Vagina (tissue), 2 donors: ENCODE measurements at places on chromosomes 3 and 15.

- no peak for DNase-seq
Observed at GRCh38 chr3:145518639-145519038, 642.3 kb downstream of the PLOD2 start.

DNA sequence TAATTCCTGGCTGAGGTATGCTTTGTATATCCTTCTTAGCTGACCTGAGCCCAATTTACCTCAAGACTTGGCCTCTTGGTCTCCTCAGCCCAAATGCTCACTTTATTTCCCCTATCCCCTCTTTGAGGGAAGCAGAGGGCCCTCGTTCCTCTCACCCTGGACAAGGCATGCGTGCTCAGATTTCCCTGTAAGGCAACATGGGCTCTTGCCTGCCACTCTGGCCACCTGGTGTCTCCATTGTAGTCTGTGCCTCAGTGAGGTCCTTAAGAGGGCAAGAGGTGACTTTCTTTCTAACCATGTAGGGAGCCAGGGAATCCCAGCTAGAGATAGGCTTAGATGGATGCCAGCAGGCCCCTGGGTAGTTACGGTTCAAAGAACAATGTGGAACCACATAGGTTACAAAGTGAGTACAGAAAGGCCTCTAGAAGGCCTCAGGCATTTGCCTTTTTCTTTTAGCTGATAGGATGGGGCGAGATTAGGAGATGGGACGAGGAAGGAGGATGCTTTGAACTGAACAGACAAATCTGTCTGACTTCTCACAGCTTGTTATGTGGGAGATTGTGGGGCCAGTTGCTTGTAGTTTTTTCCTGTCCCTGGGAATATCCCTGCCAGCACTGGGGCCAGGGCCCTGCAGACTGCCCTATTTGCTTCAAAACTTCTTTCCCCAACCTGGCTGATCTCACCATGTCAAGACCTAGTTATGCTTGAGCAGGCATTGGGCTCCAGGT, 1.1 kb upstream of the INTS14 start:
- DNase-seq, result no peak

- DNase-seq, result no peak
Observed at GRCh38 chr3:193996221-193996620, 139.7 kb upstream of the HES1 start.

DNA sequence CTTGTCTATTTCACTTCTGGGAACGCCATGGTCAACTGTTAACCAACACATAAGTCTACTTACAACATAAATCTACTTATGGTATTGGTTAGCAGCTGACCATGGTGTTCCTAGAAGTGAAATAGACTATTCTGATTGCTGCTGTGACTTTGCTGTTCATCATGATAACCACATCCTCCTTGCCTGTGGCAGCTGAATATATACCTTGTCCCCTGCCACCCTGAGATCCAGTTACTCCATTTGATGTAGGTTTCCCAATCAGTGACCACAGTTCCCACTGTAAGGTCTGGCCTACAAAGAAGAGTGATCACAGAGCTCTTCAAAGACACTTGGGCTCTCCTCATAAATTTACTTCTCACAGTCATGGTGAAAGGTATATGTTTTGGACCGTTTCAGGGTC, 66.8 kb upstream of the ALDH1A3 start:
- no peak for DNase-seq

DNA sequence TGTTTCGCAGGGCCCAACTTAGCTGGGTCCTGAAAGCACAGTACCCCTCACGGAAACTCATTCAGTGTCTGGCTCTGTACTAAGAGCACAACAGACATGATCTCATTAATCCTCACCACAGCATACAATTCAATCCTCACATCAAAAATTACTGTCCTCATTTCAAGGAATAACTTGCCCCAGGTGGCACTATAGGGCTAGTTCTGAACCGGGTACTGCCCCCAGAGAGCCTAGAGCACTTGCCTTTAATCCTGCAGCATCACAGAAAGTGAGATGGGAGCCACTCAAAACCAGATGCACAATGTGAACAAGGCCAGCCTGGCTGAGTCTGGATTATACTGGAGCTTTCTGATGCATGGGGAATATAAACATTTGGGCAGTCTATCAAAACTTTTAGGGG, 122.6 kb downstream of the OSBPL10 start:
- no peak for DNase-seq

DNA sequence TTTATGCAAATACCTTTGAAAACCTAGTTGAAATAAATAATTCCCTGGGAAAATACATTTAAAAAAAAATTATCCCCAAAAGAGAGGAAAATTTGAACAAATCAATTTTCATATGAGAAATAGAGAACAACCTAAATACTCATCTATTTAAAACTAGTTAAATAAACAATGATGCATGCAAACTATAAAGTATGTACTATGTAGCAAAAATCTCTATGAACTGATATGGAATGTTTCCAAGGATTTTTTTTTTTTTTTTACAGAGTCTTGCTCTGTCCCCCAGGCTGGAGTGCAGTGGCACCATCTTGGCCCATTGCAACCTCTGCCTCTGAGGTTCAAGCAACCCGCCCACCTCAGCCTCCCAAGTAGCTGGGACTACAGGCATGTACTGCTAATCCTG, 27.2 kb upstream of the B3GALNT1 start:
- DNase-seq, result no peak

GRCh38 chr15:27330326-27330725, 359.3 kb downstream of the GABRG3 start:
- no peak for DNase-seq

DNA sequence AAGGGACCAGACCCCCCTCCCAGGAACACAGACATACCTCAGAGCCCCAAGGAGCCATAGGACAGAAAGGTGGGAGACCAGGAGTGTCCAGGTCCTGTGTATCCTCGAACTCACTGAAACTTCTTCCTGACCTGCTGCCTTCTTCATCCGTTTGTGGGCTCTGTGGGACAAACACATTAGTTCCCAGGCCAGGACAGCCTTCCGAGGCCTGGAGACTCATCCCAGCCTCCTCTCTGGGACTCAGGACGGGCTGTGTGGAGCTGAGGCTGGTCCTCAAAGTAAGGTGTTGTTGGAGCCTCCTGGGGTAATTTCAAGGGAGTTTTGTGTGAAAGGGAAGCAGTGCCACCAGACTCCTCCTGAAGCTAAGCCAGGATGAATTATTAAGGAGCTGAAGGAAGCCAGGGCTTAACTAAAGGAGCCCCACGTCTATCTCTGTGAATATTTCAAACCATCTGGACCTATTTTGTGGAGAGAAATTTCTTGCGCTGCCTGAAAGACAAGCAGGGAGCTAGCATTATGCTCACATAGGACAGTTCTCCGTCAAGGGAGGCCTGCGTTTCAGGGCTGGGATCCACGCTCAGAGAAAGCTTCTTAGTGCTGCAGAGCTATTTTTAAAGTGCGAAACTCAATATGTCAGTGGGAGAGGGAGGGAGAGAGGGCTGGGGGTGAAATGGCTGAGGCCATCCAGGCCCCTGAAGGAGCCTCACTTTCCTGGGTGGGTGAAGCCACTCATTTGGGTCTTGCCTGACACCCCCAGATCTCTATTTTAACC, 29.8 kb upstream of the PLA2G4E start:
- no peak for DNase-seq

DNA sequence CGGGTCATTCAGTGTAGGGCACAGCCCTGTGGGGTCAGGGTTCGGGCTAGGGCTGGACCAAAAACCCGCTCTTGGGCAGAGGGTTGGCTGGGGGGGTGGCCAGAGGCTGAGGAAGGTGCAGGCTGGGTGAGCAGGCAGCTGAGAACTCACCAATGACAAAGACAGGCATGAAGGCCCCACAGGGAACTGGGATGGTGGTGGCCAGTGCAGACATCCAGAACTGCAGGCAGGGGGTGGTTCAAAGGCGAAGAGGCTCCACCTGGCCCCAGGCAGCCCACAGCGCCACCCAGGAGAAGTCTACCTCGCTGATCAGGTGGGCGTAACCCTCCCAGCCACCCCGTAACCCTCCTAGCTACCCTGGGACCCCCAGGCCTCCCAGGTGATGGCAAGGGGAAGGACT, 6.7 kb downstream of the CLCN2 start:
- no peak for DNase-seq

DNA sequence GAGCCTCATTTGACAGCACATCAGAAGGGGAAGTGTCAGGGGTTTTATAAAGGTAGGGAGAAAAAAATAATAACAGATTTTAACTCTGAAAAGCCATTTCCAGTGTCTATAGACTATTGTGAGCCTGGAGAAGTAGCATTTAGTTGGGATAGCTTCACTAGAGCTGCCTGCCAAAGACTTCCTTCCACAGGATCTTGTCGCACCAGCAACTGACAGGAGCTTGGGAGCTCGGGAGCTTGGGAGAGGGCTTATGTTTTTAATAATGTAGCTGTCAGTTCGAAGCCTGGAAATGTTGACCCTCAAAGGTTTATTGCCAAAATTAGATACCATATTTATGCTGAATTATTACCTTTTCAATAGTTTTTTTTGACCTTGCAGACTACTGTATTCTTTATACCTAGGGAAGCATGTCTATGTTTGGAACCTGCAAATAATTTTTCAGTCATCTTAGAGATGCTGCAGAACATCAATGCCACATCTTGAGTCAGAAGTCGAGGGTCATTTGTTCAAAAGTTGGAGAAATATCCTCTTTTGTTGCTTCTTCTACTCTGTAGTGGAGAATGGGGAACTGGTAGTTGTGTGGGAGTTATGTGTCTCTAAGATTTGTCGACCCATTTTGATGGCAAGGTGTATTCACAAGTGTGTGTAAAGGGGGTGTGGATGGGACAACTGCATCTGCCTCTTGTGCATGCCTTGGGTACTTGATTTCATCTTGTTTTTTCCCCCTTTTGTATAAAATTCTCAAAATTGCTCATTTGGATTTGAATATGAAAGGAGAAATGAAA, 41.7 kb downstream of the ARPP21 start:
- DNase-seq, result no peak
